ENCODE measurements at places on chromosomes 5 and 9. TPM values are rescaled to one million over a fixed set of nuclear protein-coding genes. Genes with fewer than 3 reads are reported as not detected.

DNA sequence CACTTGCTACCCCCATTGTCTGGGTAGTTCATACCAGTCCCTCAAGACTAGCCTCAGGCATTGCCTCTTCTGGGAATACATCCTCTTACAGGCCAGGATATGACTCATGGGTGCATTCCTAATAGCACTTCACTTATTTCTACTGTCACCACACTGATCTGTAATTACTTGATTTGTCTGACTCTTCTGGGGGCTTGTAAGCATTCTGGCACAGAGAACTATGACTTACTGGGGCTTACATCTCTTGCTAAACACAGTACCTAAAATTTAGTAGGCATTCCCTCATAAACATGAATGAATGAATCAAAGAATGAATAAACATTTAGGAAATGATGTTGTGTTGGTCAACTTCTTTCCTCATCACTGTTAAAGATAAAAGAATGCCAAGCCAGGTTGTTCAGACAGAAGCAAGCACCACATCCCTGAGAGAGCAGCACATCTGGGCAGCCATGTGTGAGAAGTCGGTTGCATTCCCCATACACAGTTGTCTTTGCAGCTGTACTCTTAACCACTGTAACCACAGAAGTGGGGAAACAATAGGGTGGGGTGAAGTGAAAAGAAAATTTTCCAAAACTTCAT is 27.6 kb downstream of the IL7R start:
- no peaks in the 10 kb centered on the region for H3K27me3 ChIP-seq
- no peaks in the 10 kb centered on the region for H3K36me3 ChIP-seq
- H3K27ac ChIP-seq, result no peak overlapping the region
- no peak overlapping the region for H3K4me3 ChIP-seq
- H3K4me1 ChIP-seq, result no peaks in the 10 kb centered on the region

FAM151B gene
- 3.9 TPM for total RNA-seq

GRCh38 chr5:89613222-89613956 is 730.4 kb upstream of the MEF2C start:
- no peak for DNase-seq
- H3K27ac ChIP-seq, result no peak overlapping the region
- H3K4me3 ChIP-seq, result no peak overlapping the region

DNA sequence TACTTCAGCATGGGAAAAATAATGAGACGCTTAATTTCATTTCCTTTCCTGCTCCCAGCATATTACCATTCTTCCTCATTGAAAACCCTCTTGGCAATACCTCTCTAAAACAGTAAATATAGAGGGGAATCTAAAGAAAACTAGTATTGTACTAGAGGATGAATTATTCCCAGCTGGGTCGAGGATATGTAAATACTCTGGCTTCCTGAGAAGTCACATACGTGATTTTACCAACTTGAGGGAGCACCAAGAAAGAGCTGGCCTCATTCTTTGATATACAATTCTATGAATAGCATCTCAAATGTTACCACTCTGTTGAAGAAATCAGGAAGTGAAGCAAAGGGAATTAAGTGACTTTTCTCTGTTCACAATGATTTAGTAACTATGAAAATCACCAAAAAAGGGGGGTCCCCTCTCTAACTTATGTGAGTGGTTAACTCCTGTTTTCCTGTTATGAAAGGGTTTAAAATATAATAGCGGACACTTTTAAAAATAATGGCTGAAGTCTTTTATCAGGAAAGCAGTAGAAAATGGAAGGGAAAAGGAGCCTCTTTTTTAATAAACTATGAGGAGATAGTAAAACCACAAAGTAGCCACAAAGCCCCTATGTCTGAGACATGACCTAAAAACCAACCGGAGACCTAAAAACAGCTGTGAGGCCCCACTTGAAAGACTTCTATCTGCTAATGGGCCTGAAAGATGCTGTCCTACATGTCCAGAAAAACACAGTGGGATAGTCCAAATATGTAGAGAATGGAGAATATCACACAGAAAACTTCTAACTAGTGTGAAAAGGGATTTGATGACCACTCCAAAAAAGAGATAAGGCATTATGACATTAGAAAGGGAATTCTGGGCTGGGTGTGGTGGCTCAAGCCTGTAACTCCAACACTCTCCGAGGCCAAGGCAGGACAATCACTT is 42.6 kb downstream of the LPAR1 start:
- no peak overlapping the region for H3K4me3 ChIP-seq
- peaks cover 9% of the 10 kb centered on the region for H3K4me1 ChIP-seq
- no peak overlapping the region for H3K27ac ChIP-seq
- H3K36me3 ChIP-seq, result no peaks in the 10 kb centered on the region
- DNase-seq, result no peak

DNA sequence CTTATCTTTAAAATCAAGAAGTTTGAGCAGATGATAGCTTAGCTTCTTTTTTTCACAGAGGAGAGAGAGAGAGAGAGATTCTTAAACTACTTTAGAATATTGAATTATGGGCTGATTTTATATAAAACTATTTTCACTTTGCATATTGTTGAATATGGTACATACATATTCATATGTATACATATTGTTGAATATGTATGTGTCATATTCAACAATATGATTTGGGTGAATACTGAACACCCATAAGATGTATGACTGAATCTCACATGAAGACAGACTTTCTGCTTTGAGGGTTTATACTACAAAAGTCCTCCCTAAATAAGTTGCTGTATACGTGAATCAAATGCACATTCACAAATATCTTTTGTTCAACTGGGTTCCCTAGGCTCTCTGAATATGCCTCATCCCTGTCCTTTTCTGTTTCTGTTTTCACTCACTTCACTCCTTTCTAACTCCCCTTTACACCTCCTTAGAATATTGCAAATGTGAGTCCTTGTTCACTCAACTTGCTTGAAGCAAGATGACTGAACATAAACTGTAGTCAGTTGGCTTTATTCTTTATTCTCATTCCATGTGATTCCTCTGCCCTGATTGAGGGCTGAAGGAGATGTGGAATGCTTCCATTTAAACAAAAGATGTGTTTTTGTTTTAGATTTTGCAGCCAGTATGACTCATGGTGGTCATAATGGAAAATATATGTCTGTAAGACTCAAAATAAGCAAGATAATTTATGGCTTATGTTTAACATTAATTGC is 225.4 kb upstream of the DAB2 start:
- no peak overlapping the region for H3K27ac ChIP-seq
- no peaks in the 10 kb centered on the region for H3K4me1 ChIP-seq
- H3K4me3 ChIP-seq, result no peak overlapping the region
- no peaks in the 10 kb centered on the region for H3K27me3 ChIP-seq
- no peak for DNase-seq

DNA sequence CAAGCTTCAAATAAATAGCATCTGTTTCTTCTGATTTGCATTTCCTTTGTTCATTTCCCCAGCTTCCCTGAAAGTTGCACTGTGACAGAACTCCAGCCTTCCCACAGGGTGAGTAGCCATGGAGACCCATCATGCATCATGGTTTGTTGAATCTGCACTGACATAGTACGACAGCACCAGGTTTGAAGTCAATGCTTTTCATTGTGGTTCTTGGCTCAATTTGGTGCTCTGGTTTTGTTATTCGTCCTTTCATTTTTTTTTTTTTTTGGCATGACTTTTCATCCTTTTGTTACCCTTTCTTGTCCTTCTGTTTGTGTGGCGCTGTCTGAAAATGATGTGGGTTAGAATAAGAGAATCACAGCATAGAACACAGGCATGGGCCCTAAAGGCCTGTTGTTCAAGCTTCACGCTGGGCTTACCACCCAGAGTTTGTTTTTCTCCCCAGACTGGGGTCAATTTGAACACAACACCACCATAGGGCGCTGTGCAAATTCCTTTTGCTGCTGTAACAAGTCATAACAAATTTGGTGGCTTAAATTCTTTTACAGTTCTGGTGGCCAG is 206.2 kb upstream of the CDH10 start:
- DNase-seq, result no peak
- no peaks in the 10 kb centered on the region for H3K36me3 ChIP-seq
- no peak overlapping the region for H3K4me3 ChIP-seq

DNA sequence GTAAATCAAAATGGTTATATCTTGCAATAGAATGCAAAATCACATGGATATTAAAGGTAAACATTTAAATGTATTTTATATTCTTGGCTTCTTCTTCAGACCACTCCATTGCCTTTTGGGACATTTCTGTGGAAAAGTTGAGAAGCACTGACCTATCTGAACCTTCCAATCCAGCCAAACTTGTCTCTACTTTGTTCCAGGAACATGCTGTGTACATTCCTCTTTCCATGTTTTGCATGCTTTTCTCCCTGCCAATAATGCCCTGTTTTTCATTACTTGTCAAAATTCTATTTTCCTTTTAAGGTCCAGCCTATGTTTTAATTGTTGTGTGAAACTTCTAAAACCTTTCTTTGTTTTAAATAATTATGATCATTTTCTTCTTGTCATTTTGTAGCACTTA is 28.3 kb downstream of the JAK2 start:
- no peak overlapping the region for H3K4me3 ChIP-seq
- no peaks in the 10 kb centered on the region for H3K27me3 ChIP-seq
- no peak for DNase-seq
- H3K27ac ChIP-seq, result no peak overlapping the region
- no peaks in the 10 kb centered on the region for H3K4me1 ChIP-seq

DNA sequence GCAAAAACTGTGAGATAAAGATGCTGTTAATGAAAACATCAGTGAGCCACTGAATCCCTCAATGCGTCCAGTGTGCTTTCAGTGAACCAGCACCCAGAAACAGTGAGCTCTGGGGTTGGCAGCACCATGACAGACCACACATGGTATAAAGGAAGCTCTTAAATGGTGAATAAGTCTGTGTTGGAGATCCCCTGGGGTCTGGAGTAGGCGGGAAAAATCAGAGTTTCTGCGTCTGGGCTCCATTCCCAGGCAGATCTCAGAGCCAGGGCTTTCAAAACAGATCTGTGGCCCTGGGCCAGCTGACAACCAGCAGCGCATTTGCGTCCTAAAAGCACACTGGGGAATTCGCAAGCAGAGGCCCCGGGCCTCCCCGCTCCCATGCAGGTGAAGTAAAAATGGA is 233.5 kb downstream of the FRMD3 start:
- no peak overlapping the region for H3K27ac ChIP-seq
- H3K4me1 ChIP-seq, result no peaks in the 10 kb centered on the region
- no peaks in the 10 kb centered on the region for H3K27me3 ChIP-seq
- no peak overlapping the region for H3K4me3 ChIP-seq
- no peak for DNase-seq

TEK gene
- total RNA-seq, result 14.6 TPM

FOXD4L6 gene
- total RNA-seq, result not detected

PCDHA3 gene
- total RNA-seq, result 2.8 TPM

DNA sequence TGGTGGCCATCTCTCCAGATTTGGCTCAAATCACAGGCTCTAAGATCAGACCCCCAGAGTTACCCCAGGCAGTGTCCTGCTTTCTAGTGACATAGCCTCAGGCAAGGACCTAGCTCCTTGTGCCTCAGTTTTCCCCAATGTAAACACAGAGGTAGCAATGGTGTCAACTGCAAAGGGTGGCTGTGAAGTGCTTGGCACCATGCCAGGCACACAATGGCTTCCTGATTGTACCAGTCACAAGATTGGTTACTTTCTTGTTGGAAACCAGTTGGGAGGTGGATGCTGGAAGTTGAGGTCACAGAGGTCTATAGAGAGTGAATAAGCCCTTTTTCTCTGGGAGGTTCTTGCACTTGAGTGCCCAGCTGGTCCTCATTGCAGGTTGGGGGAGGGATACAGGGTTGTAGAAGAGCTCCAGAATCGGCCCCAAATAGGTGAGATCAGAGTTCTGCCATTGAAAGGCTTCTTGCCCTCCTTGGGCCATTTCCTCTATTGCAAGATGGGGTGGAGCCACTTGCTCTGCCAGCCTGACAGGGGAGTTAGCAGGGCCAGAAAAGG is 2.3 kb downstream of the STKLD1 start:
- H3K4me3 ChIP-seq, result no peak overlapping the region
- no peak overlapping the region for H3K27ac ChIP-seq
- H3K36me3 ChIP-seq, result no peaks in the 10 kb centered on the region

GRCh38 chr5:74056789-74057164 is 430.8 kb downstream of the ARHGEF28 start:
- H3K36me3 ChIP-seq, result no peaks in the 10 kb centered on the region
- no peaks in the 10 kb centered on the region for H3K27me3 ChIP-seq
- no peak overlapping the region for H3K4me3 ChIP-seq

PFN3 gene
- total RNA-seq, result not detected

- H3K36me3 ChIP-seq, result no peaks in the 10 kb centered on the region
- peaks cover 11% of the 10 kb centered on the region for H3K4me1 ChIP-seq
- H3K27ac ChIP-seq, result no peak overlapping the region
- H3K4me3 ChIP-seq, result no peak overlapping the region
- no peaks in the 10 kb centered on the region for H3K27me3 ChIP-seq
- DNase-seq, result peak; percentile 82
Measured at GRCh38 chr9:85420750-85421149, 321.0 kb downstream of the AGTPBP1 start.

- DNase-seq, result no peak
- no peaks in the 10 kb centered on the region for H3K27me3 ChIP-seq
- no peak overlapping the region for H3K4me3 ChIP-seq
- H3K27ac ChIP-seq, result no peak overlapping the region
- no peaks in the 10 kb centered on the region for H3K4me1 ChIP-seq
- H3K36me3 ChIP-seq, result no peaks in the 10 kb centered on the region
Measured at GRCh38 chr5:136731241-136731900, 366.0 kb upstream of the TRPC7 start.

DNA sequence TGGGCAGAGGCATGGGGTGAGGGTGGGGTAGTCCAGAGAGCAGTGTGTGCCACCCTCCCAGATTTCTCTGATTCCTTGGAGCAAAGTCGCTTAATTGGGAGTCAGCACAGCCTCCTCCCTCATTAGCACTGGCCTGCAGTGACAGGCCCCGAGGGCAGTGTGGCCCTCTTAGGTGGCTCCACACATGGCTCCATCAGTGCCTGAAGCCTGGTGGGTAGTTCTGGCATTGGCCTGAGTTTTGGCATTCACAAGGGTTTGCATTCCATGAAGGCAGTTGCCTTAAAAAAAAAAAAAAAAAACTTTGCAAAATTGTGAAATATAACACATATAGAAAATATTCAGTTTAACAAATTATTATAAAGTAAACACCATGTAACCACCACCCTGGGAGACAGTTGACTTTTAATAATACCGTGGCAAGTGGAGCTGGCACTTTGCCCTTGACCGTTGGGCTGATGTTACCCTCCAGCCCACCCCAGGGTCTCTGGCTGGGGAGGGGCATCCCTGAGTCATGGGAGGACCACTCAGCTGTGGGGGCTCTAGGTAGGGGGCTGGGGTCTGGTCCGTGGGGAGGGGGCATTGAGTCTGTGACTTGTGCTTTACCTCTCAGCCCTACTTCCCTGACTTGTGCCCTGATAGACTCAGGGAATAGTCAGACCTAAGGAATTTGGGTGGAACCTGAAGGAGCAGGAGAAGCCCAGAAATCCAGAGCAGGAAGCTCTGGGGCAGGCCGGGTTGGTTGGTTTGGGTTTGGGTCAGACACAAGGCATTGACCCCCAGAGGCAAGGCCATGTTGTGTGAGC is 51.3 kb upstream of the PITX1 start:
- H3K27me3 ChIP-seq, result peaks cover 76% of the 10 kb centered on the region
- no peaks in the 10 kb centered on the region for H3K36me3 ChIP-seq
- H3K4me1 ChIP-seq, result no peaks in the 10 kb centered on the region
- no peak for DNase-seq
- no peak overlapping the region for H3K27ac ChIP-seq

- H3K4me3 ChIP-seq, result no peak overlapping the region
- no peak for DNase-seq
- no peaks in the 10 kb centered on the region for H3K27me3 ChIP-seq
- no peak overlapping the region for H3K27ac ChIP-seq
Measured at GRCh38 chr5:174433098-174433497, 291.3 kb upstream of the MSX2 start.

CACFD1 gene
- 29.3 TPM for total RNA-seq

HINT1 gene
- total RNA-seq, result 300 TPM

GARNL3 gene
- total RNA-seq, result 32.0 TPM

GPX8 gene
- 132 TPM for total RNA-seq

GRCh38 chr5:160486573-160486972 is 64.9 kb downstream of the PTTG1 start:
- no peak overlapping the region for H3K27ac ChIP-seq
- no peak overlapping the region for H3K4me3 ChIP-seq
- H3K4me1 ChIP-seq, result peaks cover 6% of the 10 kb centered on the region
- DNase-seq, result no peak
- no peaks in the 10 kb centered on the region for H3K27me3 ChIP-seq
